ENCODE measurements at places on chromosomes 5 and 9.

DNA sequence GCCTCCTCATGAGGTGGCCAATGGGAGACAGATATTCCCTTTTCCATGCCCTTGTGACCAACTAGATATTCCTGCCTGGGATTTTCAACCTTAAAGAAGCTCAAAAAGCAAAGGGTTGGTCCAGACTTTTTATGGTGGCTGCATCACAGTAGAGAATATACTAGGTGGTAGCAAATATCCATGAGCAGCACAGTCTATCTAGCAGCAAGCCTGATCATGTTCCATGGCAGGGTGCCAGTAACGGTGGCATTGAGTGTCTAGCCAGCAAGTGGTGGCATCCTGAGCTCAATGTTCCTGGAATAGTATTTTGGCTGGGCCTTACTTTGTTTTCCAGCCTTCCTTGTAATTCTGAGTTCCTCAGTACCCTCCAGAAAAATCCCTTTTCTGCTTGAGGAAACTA is 25.8 kb downstream of the CDC25C start:
- no peak for DNase-seq

DNA sequence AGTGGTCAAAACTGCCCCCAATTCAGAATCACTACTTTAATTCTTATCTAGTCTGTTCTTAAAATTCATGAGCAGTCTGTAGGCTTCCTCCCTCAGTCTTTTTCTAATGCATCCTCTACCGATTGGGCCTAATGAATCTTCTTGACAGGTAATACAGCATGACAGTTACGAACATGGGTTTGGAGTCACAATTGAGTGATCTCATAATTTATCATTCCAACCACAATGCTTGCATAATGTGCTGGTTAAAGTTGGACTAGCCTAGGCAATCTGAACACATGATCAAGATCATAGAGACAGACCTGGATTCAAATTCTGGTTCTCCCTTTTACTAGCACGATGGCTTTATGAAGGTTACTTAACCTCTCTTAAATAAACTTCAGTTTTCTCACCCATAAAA is 33.1 kb upstream of the SETD9 start:
- DNase-seq, result peak; percentile 7

- DNase-seq, result peak; percentile 78
Observed at GRCh38 chr9:76662476-76663281, 101.6 kb upstream of the PCA3 start.

DNA sequence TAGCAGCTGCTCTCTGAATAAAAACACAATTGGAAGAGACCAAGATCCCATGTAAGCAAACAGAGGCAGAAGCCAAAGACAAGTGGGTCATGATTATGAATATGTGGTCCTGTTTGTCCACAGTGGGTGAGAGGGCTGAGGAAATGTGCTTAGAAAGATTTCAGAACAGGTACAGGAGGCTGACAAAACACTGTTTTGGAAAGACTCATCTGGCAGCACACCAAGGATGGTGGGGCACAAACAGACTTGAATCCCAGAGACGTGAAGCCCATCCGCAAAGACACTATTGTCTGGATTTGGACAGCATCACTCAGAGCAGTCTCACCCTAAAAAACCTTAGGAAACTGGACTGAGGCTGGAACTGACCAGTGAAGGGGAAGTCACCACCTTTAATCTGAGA is 85.0 kb downstream of the ADRB2 start:
- no peak for DNase-seq

GRCh38 chr5:113246361-113246870 is 188.4 kb downstream of the TSSK1B start:
- DNase-seq, result no peak

GRCh38 chr9:90787771-90788460 is 13.7 kb upstream of the SYK start:
- DNase-seq, result no peak

GRCh38 chr5:82347201-82347865 is 69.2 kb upstream of the RPS23 start:
- no peak for DNase-seq

DNA sequence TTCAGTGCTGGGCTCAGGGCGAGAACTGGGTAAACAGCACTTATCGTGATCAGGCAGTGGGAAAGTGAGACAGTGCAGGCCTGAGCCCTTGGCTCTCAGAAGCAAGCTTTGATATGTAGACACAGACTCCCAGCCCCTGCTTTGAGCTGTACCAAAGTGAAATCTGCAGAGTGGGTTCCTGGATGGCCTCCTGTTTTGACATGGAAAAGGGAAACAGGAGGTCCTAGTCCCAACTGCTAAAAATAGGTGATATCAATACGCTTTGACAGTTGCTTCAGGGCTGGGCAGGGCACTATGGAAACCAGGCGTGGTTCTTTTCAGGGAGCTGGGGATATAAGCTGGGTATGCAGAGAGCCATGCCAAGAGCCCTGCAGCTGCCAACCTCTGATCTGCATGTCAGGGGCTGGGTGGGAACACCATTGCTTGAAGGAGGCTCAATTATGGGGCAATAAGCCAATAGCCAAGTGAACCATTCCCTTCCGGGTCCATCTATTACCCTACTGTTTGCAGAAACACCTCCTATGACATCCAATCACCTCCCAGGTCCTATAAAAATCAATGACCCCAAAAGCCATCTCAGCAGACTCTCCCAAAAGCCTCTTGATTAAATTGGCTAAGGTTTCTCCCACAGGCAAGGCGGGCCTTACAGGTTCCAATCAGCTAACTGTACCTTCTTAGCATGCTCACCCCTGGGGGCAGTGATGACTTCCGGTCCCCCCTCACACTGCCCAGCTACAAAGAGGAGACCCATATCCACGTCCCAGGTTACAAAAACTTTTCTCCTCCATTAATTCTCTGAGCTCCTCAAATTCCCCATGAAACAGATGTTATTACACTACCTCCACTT is 45.8 kb downstream of the EPB41L4B start:
- DNase-seq, result no peak

DNA sequence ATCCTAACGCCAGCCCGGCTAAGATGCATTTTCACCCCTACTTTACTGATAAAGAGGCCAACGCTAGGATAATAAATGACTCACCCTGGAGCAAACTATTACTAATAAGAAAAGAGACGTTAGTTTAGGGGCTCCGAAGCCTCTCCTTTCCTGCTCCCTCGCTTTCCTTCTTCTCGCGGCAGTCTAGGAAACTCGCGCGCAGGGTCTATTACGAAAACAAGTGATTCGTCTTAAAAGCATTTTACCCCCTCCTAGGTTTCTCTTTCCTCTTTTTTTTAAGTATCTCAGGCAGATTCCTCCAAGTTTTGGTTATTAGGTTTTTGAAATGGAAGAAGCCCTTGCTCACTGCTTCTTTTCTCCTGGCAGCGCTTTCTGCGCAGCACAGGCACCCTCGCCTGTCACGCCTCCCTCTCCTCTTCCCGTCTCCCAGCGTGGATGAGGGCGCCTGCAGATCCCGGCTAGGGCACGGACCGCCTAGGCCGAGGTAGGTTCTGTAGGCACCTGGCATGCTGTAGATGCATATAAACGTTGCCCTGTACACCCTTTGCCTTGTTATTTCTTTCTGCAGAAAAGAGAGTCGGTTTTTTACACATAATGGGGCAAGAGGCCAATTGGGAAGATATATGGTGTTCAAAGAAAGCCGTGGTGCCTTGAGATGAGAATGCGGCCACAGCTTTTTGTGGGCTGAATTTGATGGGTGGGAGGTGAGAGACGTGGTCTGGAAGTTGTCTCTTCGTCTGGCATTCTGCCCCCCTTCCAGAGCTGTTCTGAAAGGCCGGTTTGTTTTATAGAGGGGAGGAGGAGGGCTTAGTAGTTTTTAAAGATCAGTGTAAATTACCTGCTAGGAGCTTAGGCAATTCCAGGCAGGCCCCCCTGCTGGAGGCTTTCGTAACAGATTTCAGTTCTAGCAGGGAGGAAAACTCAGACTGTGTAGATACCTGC is 983 bp downstream of the GCNT1 start:
- DNase-seq, result no peak

DNA sequence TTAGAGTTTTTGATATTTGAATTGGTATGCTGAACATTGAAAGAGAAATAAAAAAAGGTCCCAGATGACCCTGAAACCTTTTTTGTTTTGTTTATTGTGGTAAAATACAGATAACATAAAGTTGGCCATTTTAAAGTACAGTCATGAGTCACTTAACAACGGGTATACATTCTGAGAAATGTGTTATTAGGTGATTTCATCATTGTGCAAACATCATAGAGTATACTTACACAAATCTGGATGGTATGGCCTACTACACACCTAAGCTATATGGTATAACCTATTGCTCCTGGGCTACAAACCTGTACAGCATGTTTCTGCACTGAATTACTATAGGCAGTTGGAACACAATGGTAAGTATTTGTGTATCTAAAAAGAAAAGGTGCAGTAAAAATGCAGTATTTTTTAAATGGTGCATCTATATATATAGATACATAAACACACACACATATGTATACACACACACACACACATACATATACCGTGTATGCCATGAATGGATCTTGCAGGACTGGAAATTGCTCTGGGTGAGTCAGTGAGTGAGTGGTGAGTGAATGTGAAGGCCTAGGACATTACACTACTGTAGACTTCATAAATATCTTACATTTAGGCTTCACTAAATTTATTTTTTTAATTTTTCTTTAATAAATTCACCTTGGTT is 31.0 kb downstream of the TTC1 start:
- no peak for DNase-seq

GRCh38 chr9:127783111-127784008 is 2.5 kb upstream of the CDK9 start:
- DNase-seq, result peak; percentile 93

DNA sequence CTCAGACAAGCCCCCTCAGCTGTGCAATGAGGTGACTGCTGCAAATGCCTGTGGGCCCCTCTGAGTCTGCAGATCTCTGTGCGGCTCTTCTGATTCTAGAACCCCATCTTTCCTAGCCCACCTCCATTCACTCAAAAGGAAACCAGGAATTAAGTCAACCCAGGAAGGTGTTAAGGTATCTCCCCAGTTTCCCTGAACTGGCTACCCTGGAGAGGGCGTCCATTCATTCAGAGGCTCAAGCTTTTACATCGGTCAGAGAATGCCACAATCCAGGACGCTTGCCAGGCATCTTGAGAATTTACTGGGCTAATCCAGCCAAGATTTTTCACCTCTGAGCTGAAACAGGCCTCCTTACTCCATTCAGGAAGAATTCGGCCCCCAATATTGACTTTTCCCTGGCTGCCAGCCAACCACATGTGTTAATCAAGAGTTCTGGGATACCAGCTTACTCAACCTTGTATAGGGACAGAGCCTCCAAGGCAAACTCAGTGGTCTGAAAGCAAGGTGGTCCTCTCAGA is 889 bp upstream of the ADAMTS12 start:
- DNase-seq, result no peak

- DNase-seq, result no peak
Observed at GRCh38 chr5:34490506-34491250, 165.4 kb upstream of the RAI14 start.

DNA sequence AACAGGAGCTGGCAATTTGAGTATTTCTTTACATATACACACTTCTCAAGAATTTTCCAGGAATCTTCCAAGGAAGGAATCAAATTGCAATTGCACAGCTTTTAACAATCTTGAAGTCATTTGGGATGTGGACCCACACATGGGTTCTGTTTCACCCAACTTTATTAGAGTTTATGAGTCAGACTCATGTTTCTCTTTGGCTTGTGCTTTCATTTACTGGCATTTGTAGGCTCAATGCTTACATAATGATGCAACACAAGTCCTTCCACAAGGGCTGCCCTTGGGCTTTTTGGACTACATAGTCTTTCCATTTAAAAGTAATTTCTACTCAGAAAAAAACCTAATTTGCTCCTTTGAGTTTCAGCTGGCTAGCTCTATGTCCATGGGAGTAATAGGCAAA is 4.6 kb upstream of the CDC37L1 start:
- no peak for DNase-seq

DNA sequence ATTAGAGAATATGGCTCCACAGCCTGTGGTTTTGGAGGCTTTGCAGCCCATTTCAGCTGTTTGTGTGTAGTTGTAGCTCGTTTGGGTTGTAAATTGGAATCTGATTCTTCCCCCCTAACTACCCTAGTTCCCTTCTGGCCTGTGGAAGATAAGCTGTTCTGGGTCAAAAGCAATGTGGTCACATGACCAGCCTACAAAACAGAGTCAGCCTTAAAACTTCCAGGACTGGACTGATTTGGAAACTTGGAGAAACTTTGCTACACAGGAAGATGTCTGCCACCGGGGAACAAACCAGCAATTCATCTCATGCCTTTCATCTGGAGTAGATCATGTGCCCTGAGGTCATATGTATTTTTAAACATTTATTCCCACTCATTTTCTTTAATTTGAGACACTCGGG is 83.8 kb downstream of the DAPK1 start:
- DNase-seq, result no peak

- no peak for DNase-seq
Observed at GRCh38 chr9:111023128-111023527, 15.1 kb downstream of the LPAR1 start.

DNA sequence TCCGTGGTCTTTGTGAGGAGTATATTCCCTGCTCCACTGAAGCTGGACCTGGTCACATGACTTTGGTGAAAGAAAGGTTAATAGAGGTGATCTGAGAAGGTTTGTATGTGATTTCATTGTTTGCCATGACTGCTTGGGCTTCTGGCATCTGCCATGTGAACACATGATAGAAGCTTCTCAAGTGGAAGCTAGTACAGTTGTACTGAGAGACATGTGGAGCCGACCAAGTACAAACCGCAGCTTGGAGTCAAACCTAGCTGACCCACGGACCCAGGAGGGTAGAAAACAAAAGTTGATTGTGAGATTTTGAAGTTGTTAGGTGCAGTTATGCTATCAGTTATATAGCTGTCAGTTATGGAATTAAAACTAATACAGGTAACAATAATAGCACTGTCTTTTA is 140.4 kb downstream of the CARTPT start:
- DNase-seq, result no peak

DNA sequence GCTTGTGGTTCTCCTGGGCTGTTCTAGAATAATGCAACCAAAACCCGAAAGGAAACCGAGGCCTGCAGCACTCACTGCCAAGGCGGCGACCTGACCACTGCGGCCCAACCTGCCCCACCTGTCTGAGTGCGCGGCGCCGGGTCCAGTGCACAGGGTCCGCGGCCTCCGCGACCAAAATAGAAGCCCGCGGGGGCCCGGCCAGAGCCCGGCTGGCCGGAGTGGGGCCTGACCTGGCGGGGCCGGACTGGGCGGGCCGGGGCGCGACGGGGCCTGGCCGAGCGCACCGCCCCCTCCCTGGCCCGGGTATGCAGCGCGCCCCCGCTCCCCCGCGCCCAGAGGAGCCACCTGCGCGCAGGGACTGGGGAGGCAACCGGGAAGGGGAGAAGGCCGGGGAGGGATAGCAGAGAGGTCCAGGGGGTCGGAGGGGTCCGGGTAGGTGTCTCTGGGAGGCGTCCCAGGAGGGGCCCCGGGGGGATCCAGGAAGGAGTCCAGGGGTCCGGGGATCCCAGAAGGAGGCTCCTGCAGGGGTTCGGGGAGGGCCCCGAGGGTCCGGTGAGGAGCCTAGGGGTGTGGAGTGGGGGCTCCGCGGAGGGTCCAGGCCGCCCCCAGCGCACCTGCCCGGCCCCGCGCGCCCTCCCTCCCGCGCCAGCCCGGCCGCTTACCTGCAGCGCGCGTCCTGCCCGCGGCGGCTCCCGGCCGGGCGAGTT is 503 bp downstream of the SEMA4D start:
- DNase-seq, result no peak

GRCh38 chr5:27845248-27845647 is 806.9 kb upstream of the CDH9 start:
- no peak for DNase-seq

All from HL-60 (cell line).